Activated CD4-positive, alpha-beta T cell treated with anti-CD3 and anti-CD28 coated beads for 24 hours (primary cell): ENCODE measurements at places on chromosomes 7 and 10.

DNA sequence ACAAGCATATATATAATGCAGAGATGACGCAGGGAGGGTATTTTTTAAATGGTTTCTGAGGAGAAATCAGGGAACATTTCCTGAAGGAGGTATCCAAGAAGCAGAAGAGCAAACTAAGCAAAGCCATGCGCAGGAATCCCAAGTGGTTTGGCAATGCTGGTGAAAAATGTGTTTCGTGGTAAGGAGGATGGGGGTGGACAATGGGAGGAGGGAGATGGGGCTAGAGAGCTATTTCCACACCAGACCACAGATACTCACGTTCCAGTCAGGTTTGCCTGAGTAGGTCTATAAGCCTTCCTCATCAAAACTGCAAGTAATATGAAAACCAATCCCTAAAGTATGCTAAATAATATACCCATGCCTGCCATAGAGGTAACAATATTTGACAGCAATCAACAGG is 223.7 kb upstream of the MKLN1 start:
- no peak for DNase-seq

DNA sequence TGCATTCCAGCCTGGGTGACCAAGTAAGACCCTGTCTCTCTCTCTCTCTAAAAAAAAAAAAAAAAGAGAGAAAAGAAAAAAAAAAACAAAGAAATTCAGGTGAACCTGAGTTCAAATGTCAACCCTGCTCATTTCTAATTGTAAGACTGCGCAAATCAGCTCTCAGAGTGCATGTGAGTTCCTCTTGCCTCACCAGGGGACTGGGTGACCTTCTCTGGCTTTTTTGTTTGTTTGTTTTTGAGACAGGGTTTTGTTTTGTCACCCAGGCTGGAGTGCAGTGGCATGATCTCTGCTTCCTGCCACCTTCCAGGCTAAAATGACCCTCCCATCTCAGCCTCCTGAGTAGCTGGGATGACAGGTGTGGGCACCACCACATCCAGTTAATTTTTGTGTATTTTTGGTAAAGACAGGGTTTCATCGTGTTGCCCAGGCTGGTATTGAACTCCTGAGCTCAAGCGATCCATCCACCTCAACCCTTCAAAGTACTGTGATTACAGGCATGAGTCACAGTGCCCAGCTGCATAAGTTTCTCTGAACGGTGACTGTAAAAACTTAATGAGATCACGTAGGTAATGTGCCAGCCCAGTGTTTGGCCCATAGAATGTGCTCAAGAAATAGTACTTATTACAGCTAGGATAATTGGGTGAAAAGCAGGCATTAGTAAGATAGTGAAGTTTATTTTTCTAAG is 45.3 kb upstream of the BAMBI start:
- DNase-seq: no peak

DNA sequence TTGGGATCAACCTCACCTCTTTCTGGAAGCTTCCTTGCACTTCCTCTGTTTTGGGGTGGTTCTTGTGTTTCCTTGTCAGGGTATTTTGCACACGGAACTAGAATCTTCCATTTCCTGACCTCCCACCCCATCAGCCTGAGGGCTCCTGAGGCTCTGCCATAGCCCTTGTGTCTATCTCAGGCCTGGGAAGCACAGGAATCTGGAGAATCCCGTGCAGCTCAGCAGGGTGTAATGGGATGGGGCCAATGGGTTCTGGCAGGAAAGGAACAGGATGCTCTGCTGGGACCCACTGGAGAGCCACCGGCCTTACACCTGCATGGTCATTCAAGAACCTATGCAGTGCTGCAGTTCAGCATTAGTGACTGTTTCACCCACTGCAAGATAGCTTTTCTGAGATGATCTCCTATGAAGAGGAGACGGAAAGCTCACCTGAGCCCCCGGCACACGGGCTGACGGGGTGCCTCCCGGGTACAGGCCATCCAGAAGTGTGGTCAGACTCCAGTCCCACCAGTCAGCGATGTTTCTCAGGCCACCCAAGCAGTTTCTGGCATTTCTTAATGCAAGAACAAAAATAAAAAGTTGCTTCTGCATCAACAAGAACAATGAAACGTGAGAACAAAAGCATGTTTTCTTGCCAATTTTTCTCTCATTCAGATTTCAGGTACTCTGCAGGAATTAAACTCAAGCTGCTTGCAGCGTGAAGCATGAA is 133.2 kb downstream of the PKD1L1 start:
- DNase-seq: no peak

- no peak for DNase-seq
Observed at GRCh38 chr10:101763141-101763846, 12.6 kb downstream of the FGF8 start.

GRCh38 chr7:111393011-111393754 is 169.1 kb downstream of the IMMP2L start:
- no peak for DNase-seq

- DNase-seq: no peak
Observed at GRCh38 chr10:43383204-43383971, 12.0 kb downstream of the FXYD4 start.

- no peak for DNase-seq
Observed at GRCh38 chr10:103947799-103948516, 19.0 kb upstream of the SLK start.

DNA sequence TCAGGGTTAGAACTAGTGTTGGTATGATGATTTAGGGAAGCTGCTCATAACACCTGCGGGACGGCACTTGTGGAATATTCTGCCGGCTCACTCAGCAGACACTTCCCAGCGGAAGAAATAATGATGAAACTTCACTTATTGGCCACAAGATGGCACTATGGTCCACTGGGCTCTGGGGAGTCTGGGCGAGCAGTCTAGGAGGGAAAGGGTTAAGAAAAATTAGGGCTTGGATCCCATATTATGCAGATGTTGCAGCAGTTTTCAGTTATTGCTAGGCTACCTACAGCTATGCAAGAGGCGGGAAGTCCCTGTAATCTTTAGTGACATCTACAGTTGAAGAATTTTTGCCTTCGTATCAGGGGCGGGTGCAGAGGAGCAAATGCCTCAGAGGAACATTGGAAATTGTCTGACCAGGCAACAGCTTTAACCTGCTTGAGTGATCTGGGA is 238.7 kb upstream of the PRSS58 start:
- DNase-seq: no peak

DNA sequence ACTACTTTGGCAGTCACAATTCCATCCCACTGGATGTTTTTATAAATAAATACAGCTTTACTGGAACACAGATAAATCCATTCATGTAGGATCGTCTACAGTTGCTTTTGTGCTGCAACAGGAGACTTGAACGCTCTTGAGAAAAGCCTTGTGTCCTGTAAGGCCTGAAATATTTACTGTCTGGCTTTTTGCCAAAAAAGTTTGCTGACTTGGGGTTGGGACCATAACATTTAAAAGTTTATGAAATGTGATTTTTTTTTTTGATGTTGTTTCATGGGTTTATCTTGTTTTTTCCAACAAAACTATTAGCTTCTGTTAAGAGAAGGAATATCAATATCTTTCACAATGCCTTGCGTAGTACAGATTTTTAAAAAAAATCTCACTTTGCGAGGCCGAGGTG is 71.1 kb upstream of the MINDY3 start:
- DNase-seq: no peak

GRCh38 chr7:134200970-134201369 is 73.8 kb downstream of the LRGUK start:
- no peak for DNase-seq

- no peak for DNase-seq
Observed at GRCh38 chr10:62805231-62806099, 945 bp downstream of the ADO start.

- DNase-seq: no peak
Observed at GRCh38 chr7:135467207-135467711, 42.6 kb downstream of the CNOT4 start.
